ENCODE measurements at places on chromosomes 6 and 20.

DNA sequence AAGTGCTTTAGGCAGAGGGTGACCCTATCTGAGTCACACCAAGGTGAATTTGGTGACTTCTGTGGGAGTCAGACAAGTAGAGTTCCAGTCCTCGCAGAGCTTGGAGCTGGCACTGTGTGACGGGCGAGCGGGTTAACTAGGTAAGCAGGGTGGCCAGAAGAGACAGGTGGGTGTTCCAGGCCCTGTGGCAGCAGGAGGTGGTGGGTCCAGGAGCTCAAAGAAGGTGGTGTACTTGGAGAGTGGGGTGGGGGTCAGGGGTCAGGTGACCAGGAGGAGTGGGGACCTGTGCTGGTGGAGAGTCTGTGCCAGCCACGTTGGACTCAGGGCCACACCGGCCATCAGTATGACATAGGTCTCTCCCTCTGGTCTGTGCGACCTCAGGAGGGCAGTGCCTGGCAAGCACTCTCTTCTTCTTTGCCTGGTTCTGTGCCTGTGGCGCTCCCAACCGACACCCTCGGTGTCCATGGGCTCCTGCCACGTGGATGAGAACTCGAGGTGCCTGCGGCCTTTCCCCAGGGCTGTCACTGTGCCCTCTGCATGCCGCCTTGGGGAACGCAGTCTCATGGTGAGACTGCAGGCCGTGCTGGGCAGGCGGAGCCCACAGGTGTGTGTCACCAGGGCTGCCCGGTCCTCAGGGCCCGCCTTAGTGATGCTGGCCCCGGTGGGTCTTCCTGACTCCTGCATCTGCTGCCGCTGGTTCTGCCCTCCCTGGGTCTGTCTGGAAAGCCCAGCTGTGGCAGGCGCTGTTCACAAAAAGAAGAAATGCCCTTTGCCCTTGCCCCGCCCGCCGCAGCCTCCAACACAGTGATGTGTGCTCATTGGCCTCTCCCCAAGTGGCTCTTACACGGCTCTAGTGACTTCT is 1.6 kb downstream of the MRGBP start:
- DNase-seq = no peak

DNA sequence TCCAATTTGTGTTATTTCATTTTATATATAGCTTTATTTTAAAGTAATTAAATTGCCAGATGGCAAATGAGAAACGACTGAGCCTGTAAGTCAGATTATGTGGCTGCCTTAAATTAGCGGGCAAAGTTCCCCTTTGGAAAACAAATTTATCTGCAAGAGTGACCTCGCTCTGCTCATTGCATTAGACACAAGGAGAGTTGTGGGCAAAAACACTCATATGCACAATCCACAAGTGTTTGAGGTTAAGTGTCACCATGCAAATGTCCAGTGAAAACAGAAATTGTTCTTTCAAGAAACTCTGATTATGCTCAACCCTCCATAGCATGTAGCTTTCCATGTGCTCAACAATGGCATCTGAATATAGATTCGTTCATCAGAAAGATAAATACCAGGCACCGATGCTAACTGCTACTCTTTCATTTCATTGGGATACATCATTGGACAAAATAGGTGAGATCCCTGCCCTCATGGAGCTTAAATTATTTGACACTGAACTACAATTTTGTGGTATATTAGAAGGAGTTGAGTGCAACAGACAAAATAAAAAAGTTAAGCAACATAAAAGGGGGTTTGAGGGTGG is 1.7 kb upstream of the NHSL1 start:
- DNase-seq = no peak

- no peak for DNase-seq
These were observed 15.3 kb upstream of the SLC9A8 start for GRCh38 chr20:49797344-49797615.

- DNase-seq = peak; percentile 80
These were observed 210.5 kb downstream of the ERMARD start for GRCh38 chr6:169961772-169962561.

- DNase-seq = no peak
These were observed 174.9 kb upstream of the PRND start for GRCh38 chr20:4546786-4547185.
